ENCODE measurements at places on chromosomes 1 and 21.

DNA sequence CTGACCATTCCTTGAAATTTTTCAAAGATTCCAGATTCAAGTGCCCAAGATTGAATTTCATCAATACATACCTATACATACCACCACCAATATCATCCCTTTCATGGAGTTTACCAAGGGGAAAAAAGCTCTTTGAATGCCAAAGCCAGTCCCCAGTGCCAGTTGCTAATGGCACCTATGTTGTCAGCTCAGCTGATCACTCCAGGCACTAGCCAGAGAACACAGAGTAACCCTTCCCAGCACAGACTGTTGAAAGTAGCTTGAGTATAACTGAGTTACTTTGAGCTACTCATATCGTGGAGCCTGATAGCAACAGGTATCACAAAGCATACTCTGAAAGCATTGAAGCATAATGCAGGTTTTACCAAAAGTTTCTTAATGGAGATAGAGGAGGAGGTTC lies 133.9 kb upstream of the NFIA start:
- no peak overlapping the region for H3K27ac ChIP-seq
- DNase-seq: no peak
- no peaks in the 10 kb centered on the region for H3K36me3 ChIP-seq
- H3K4me3 ChIP-seq: no peak overlapping the region
- no peaks in the 10 kb centered on the region for H3K4me1 ChIP-seq

GRCh38 chr1:28783363-28783762 lies 28.6 kb upstream of the OPRD1 start:
- H3K36me3 ChIP-seq: no peaks in the 10 kb centered on the region
- H3K27ac ChIP-seq: no peak overlapping the region
- peaks cover 27% of the 10 kb centered on the region for H3K4me1 ChIP-seq
- H3K27me3 ChIP-seq: peaks cover 15% of the 10 kb centered on the region

GRCh38 chr1:166489356-166489669 lies 322.5 kb upstream of the FAM78B start:
- no peak for DNase-seq
- H3K27ac ChIP-seq: no peak overlapping the region
- H3K27me3 ChIP-seq: no peaks in the 10 kb centered on the region
- H3K4me1 ChIP-seq: no peaks in the 10 kb centered on the region
- no peak overlapping the region for H3K4me3 ChIP-seq

DNA sequence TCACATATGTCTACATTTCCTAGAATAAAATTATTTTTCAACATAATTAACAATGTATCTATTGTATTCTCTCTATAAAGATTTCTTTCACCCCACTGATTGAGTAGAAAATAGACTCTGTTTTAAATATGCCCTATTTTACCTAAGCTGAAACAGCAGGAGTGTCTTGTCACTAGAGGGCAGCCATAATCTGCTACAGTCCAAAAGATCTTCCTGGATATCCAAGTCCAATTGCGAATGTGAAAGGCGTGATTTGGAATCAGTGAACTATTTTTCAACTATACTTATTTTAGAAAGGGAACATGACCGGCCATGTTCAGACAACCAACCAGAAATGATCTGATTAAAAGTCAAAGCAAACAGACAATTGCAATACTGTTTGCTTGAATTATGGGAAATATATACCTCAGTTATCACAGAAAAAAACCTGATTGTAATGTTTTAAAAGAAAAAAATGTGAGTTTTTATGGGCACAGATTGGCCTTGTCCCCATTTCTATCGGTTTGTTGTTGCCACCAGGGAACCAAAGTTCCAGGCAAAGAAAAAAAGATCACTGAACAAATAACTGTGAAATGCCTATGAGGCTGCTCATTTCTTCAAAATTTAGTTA lies 1211.0 kb upstream of the ADGRL4 start:
- DNase-seq: peak; percentile 20
- H3K27me3 ChIP-seq: no peaks in the 10 kb centered on the region
- H3K36me3 ChIP-seq: no peaks in the 10 kb centered on the region
- H3K4me1 ChIP-seq: no peaks in the 10 kb centered on the region
- H3K4me3 ChIP-seq: no peak overlapping the region
- no peak overlapping the region for H3K27ac ChIP-seq

DNA sequence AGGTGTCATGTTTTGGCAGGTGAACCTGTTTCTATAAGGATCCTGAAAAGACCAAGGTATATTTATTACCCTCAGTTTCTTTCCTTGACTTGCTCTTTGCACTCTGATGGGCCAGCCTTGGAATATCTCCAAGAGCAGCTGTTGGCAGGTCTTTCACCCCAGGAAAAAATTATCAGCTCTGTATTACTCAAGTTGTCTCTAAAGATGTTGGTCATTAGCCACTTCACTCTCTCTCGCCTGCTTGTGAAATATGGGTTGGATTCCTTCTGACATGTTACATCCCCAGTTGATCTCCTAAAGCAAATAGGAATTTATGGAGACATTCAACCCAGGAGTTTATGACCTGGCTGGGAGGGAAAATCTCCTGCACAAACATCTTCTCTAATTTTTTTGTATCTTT lies 85.9 kb downstream of the KCNJ15 start:
- peaks cover 11% of the 10 kb centered on the region for H3K36me3 ChIP-seq
- H3K27me3 ChIP-seq: peaks cover 3% of the 10 kb centered on the region
- H3K4me1 ChIP-seq: peaks cover 21% of the 10 kb centered on the region
- H3K27ac ChIP-seq: no peak overlapping the region
- DNase-seq: no peak
- H3K4me3 ChIP-seq: no peak overlapping the region

GRCh38 chr1:62508187-62508758 lies 71.4 kb downstream of the USP1 start:
- H3K27me3 ChIP-seq: no peaks in the 10 kb centered on the region
- no peaks in the 10 kb centered on the region for H3K4me1 ChIP-seq
- peak; percentile 40 for DNase-seq
- H3K27ac ChIP-seq: no peak overlapping the region
- peaks cover 11% of the 10 kb centered on the region for H3K36me3 ChIP-seq

DNA sequence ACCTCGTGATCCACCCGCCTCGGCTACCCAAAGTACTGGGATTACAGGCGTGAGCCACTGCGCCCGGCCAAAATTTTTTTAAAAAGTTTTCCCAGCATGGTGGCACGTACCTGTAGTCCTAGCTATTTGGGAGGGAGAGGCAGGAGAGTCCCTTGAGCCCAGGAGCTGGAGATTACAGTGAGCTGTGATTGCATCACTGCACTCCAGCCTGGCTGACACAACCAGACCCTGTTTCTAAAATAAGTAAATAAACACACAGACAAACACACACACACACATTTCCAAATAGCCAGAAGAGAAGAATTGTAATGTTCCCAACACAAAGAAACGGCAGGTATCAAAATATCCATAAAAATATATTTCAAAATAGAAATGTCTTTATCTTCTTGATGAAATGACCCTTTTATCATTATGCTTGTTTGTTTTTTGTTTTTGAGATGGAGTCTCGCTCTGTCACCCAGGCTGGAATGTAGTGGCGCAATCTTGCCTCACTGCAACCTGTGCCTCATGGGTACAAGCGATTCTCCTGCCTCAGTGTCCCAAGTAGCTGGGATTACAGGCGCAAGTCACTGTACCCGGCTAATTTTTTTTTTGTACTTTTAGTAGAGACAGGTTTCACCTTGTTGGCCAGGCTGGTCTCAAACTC lies 9.3 kb downstream of the HES2 start:
- peaks cover 29% of the 10 kb centered on the region for H3K4me1 ChIP-seq
- H3K4me3 ChIP-seq: no peak overlapping the region
- H3K36me3 ChIP-seq: no peaks in the 10 kb centered on the region
- no peak overlapping the region for H3K27ac ChIP-seq

GRCh38 chr21:14454016-14455009 lies 71.4 kb upstream of the HSPA13 start:
- H3K27me3 ChIP-seq: no peaks in the 10 kb centered on the region
- H3K27ac ChIP-seq: no peak overlapping the region
- DNase-seq: no peak
- no peaks in the 10 kb centered on the region for H3K36me3 ChIP-seq
- no peaks in the 10 kb centered on the region for H3K4me1 ChIP-seq

GRCh38 chr1:26391450-26391849 lies 18.9 kb upstream of the ZNF683 start:
- H3K36me3 ChIP-seq: no peaks in the 10 kb centered on the region
- peaks cover 26% of the 10 kb centered on the region for H3K4me1 ChIP-seq
- no peak overlapping the region for H3K27ac ChIP-seq

- H3K4me3 ChIP-seq: peak overlapping the region; percentile 41
- no peak for DNase-seq
- H3K36me3 ChIP-seq: peaks cover 35% of the 10 kb centered on the region
- peaks cover 71% of the 10 kb centered on the region for H3K4me1 ChIP-seq
Measured at GRCh38 chr1:214440219-214440965, 111.0 kb downstream of the PTPN14 start.

DNA sequence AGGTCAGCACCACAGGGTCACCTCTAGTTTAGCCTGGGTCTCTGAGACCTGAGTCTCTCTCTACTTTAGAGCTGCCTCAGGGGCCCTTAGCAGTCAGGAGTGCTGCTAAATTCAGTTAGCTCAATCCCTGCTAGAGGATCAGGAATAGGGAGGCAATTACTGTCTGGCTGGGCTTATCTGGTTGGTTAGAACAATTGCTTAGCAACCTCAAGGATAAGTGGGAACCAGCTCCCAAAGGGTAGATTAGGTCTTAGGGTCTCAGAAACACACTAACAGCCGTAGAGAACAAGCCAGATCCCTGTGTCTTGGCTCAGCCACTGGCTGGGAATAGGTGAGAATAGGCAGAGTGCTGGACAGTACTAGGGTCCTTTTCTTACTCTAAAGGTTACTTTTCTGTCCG lies 7.7 kb downstream of the PM20D1 start:
- no peaks in the 10 kb centered on the region for H3K36me3 ChIP-seq
- no peak overlapping the region for H3K4me3 ChIP-seq
- no peak for DNase-seq
- H3K27me3 ChIP-seq: peaks cover 45% of the 10 kb centered on the region

DNA sequence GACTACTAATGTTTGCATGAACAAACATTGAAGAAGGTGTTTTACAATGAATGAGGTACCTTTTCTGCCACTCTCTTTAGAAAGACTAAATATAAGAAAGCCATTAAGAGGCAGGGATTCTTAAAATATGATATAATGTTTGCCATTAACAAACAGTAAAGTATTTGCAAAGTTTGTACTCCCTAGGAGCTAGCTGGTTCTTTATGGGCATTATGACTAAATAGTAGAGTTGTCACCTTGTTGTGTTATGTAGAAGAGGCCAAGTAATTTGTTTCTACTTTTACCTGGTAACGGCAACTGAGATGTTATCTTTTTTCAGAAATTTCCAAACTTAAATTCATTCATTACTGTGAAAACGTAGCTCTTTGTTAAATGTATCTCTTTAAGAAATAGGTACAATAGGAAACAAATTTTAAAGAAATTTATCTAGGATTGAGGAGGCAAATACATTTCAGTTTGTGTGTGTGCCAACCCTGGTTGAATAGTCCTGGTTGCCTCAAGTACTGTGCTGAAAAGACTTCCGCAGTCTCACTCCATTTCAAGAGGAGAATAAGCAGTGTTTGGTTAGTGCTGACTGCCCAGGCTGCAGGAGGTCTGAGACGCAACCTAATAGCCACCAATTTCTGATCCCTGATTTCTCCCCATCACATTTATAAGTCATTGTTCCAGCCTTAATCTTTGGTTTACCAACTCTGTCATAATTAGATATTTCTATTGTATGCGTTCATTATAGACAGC lies 52.1 kb downstream of the WDR3 start:
- no peaks in the 10 kb centered on the region for H3K4me1 ChIP-seq
- DNase-seq: no peak
- no peak overlapping the region for H3K27ac ChIP-seq
- H3K4me3 ChIP-seq: no peak overlapping the region
- H3K36me3 ChIP-seq: no peaks in the 10 kb centered on the region

GRCh38 chr1:81126989-81127581 lies 673.6 kb upstream of the ADGRL2 start:
- H3K36me3 ChIP-seq: no peaks in the 10 kb centered on the region
- H3K4me3 ChIP-seq: no peak overlapping the region
- H3K27me3 ChIP-seq: no peaks in the 10 kb centered on the region
- DNase-seq: peak; percentile 38

DNA sequence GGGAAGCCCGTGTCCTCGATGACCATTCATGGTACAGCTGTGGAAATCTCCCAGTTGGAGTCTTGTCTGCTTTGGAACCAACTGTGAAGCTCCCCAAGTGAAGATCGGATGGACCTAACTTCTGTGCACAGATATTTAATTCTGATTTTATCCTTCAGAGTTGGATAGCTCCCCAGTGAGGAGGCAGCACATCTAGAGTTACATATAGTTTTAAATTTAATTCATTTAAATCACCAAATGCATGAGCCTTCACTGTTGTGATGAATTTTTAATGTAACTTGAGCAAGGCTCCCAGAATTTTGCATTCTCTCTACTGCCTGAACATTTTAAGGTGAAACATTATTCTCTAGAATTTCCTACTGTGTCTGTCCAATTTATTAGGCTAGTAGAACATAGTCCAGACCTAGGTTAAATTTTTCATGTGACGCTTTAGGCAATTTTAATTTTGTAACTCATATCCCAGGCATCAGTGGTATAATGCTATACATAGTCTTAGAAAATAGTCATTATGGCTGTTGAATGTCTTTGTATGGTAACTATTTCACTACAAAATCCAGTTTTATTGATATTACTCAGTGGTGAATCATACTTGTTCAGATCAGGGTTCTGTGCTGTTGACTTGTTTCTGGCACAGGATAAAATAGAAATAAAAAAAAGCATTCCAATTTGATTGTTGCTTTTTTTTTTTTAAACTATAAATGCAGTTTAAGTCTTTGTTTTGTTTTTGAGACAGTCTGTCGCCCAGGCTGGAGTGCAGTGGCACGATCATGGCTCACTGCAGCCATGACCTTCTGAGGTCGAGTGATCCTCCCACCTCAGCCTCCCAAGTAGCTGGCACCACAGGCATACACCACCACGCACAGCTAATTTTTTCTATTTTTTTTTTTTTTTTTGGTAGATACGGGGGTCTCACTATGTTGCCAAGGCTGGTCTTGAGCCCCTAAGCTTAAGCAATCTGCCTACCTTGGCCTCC lies 66.9 kb downstream of the PRDM2 start:
- H3K27ac ChIP-seq: peak overlapping the region; percentile 84
- H3K27me3 ChIP-seq: no peaks in the 10 kb centered on the region
- peaks cover 80% of the 10 kb centered on the region for H3K4me1 ChIP-seq
- H3K36me3 ChIP-seq: peaks cover 24% of the 10 kb centered on the region

DNA sequence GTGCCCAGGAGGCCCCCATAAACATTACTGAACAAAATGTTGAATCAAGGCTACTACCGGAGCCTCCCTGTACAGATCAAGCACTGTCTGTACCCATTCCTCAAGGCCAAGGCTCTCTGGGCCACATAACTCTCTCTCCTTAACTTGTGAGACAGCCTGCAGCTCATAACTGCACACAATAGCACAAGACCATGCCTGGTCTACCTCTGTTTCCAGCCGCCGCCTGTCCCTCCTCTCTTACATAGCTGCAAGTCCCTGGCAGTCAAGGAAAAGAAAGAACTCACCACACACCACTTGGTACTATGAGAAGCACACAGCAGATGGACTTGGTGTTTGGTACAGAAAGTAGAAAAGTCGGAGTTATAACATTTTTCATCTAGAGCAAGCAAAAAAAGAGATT lies 91.1 kb downstream of the SSBP3 start:
- H3K27ac ChIP-seq: no peak overlapping the region
- peaks cover 5% of the 10 kb centered on the region for H3K36me3 ChIP-seq
- H3K4me1 ChIP-seq: peaks cover 35% of the 10 kb centered on the region
- H3K4me3 ChIP-seq: no peak overlapping the region

GRCh38 chr1:86972262-86972661 lies 57.8 kb downstream of the HS2ST1 start:
- no peak overlapping the region for H3K27ac ChIP-seq
- no peak overlapping the region for H3K4me3 ChIP-seq
- peaks cover 2% of the 10 kb centered on the region for H3K27me3 ChIP-seq
- DNase-seq: no peak

Measured in HFFc6 (cell line).